ENCODE measurements at places on chromosomes 3 and 15. TPM values are rescaled to one million over a fixed set of nuclear protein-coding genes. Genes with fewer than 3 reads are reported as not detected.

RAB43 gene
- total RNA-seq = 18.9 TPM

GHRL gene
- not detected for total RNA-seq

MFN1 gene
- 63.7 TPM for total RNA-seq

TMEM266 gene
- not detected for total RNA-seq

REC114 gene
- total RNA-seq = not detected

EPHA3 gene
- not detected for total RNA-seq

SEMA3B gene
- 12.5 TPM for total RNA-seq

AGBL1 gene
- total RNA-seq = not detected

VIPR1 gene
- total RNA-seq = 0.54 TPM

CAND2 gene
- total RNA-seq = not detected

PRTG gene
- 3.5 TPM for total RNA-seq

ST3GAL6 gene
- 1.5 TPM for total RNA-seq

SOX14 gene
- total RNA-seq = not detected

KCNMB3 gene
- total RNA-seq = 0.28 TPM

ACOX2 gene
- total RNA-seq = 4.3 TPM

GCSAM gene
- total RNA-seq = 0.29 TPM

P2RY12 gene
- total RNA-seq = not detected

TTC21A gene
- 5.4 TPM for total RNA-seq

CPNE9 gene
- not detected for total RNA-seq

AADACL2 gene
- total RNA-seq = not detected

SPESP1 gene
- 16.8 TPM for total RNA-seq

NLGN1 gene
- not detected for total RNA-seq

CADPS gene
- total RNA-seq = not detected

ALDH1A2 gene
- 1.3 TPM for total RNA-seq

PDIA3 gene
- 630 TPM for total RNA-seq

TUSC7 gene
- not detected for total RNA-seq

KLHDC8B gene
- 2.4 TPM for total RNA-seq

LYZL4 gene
- not detected for total RNA-seq

SLC12A8 gene
- 8.5 TPM for total RNA-seq

PCOLCE2 gene
- total RNA-seq = 3.2 TPM

FSIP1 gene
- 2.2 TPM for total RNA-seq

CAMKV gene
- not detected for total RNA-seq
